GF-D8 (cell line): ENCODE measurements at places on chromosomes 7 and 10.

- DNase-seq = no peak
Observed at GRCh38 chr10:79230328-79230830, 116.9 kb upstream of the PPIF start.

DNA sequence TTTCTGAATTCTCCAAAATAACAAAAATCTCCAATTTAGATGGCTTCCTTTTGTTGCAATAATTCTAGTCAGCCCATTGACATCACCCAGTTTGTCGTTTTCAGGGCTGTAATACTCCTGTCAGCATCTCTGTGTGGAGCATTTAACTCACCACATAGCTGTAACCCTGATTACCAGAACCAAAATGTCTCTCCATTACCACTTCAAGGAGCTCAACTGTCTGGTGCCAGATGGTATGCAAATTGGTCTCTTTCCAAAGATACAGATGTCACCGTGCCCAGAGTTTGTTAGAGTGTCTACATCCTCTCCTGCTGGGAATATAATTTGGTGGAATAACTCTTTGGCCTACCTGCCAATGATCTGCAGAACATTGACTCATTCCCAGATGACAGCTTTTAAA, 350.3 kb upstream of the POT1 start:
- no peak for DNase-seq

- no peak for DNase-seq
Observed at GRCh38 chr7:149586646-149587645, 89.3 kb upstream of the ZNF746 start.

DNA sequence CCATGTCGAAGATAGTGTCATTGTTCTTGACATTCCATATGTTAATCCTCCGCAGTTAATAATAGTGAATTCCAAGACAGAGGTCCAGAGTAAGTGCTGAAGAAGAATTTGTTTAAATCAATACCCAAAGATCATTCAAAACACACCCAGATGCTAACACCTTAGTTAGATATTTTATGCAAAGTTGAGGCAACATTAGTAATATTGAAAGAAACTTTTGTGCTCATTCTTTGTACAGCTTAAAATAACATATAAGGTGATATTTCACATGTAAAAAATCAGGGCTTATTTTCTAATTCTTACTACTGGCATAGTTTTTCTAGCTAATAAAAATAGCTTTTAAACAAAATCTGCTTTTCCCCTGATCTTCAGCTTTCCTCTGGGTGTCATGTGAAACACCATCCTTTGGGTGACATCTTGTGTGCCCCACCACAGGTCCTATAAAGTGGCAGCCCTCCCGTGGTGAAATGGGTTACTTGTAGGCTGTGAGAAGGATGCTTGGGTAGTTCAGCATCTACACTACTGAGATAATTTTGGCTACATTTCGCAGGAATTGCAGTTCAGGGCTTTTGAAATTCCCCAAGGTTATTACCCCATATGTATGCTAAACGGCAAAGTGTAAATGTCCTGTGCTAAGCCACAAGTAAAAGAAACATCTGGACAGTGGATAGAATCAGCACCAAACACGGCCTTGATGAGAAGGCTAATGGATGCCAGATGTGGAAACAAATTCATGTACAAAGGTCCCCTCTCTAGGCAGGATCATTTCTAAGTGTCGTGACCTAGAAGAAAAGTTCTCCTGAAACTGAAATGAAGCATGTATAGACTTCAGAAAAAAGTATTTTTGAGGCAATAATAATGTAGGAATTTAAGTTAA, 105.4 kb downstream of the GRM3 start:
- DNase-seq = no peak

GRCh38 chr7:157846271-157846670, 509.5 kb downstream of the DNAJB6 start:
- no peak for DNase-seq

GRCh38 chr10:132281915-132282666, 25.7 kb downstream of the STK32C start:
- no peak for DNase-seq

DNA sequence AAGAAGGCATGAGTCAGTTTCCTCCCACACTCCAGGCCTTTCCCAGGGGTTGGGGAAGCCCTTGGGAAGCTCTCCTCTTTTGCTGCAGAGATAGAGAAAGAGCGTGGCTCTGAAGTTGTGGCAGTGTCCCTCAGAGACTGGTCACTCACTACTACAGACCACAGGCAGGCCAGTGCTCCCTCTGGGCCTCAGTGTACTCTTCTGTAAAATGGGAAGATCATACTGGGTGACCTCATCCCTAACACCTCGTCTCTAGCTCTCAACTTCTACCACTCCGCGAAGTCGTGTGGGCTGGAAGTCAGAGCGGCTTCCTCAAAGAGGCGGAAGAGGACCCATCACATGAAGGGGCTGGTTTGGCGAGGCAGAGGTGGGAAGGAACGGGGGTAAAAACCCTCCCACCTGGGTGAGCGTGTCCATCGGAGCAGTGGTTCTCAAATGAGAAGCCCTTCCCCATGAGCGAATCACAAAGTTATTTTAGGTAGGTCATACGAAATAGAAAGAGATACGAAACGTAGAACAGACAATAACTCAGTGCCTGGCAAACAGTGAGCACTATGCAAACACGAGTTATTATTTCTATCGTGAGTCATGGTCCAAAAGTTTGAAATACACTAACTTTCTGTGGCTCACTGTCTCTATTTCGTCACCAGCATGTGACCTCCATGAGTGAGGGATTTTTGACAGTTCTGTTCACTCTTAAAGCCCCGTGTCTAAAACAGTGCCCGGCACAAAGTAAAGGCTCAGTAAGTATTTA, 32.7 kb downstream of the PRKAG2 start:
- no peak for DNase-seq

DNA sequence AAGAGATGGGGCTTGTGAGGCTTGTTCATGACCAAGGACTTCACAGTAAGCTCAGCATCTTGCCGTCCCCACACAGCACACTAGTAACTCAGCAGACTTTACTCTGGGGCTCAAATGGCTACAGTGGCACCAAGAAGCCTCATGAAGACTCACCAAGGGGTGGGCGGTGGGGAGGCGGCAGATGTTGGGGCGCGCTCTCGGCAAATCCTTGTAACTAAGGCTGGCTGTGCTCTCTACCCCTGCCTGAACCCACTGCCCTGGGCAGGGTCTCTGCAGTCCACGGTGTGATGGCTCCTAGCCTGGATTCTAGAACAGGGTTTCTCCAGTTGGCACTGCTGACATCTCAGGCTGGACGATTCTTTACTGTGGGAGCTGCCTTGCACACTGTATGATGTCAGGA, 12.4 kb upstream of the SMARCD3 start:
- no peak for DNase-seq

- DNase-seq = no peak
Observed at GRCh38 chr10:58734116-58734515, 221.4 kb downstream of the BICC1 start.

DNA sequence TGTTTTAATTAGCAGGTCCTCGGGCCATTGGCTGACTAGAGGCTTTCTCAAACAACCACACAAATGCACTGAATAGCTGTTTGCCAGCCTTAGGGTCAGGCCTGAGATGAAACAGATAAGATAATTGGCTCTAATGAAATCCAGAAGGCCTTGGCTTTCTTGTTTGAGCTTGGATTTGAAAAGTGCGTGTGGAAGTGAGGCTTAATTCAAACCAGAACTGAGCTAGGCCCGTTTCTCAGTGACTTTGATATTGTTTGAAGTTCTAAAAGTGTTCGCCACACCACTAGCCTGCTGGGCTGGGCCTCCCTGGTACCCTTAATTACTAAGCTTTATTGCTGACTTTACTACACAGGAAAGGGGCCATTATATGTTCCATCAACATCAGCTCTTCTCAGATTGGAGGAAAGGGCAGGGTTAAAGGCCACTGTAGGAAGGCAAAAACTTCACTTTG, 270.6 kb downstream of the TWIST1 start:
- DNase-seq = no peak

DNA sequence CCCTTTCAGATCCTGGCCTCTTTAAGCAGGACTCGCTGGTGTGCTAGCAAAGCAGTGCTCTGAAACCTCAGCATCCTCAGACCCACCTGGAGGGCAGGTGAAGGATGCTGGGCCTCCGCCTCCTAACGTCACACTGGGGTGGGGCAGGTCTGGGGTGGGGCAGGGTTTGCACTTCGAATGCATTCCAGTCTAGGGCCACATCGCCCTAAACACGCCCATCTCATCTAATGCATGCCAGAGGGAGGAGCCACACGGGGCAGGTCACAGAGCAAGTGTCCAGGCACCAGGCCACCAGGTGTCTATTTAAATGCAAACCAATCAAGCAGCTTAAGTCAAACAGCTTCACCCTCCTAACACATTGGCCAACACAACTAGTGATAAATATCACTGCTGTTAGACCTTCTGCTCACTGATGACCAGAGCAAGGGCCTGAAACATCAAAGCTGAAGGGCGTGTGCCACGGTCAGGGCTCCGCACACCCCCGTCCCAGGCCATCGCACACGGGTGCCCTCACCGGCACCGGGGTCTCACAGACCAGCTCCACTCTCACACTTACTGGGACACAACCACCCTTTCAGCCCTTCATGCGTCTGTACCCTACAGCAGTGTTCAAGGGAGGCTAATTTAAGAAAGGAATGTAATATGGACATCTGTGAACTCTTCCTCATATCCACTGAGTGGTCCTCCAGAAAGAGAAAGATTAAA, 47.1 kb downstream of the DIP2C start:
- DNase-seq = no peak

DNA sequence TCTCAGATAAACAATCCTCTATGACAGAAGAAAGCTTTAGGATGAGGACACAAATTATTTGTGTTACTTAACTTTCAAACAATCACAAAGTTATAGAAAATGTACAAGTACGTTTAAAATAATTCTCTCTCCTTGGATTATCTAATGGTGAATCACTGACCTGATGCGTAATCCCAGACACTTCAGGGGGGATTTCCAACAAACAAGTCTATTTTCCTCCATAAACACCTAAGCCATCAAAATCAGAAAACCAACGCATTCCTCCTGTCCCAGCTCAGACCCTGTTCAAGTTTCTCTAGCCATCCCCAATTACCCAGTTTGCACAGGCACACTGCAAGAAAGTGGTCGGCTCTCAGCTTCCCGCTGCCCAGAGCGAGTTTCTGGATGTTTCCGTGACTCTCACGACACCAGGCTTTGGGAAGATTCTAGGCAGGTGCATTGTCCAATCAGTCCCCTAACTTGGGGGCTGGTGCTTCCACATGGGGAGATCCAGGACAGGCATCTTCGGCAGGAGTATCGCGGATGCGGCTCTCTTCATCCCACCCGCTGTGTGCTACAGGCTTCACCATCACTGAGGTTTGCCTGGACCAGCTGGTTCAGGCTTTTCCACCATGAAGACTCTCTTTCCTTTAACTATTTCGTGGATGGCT, 200.0 kb downstream of the ZMYND11 start:
- DNase-seq = no peak

GRCh38 chr7:21184942-21185652, 242.8 kb upstream of the SP4 start:
- DNase-seq = no peak
